CD4-positive, alpha-beta T cell (primary cell): ENCODE measurements at places on chromosomes 12 and 14. TPM values are rescaled to one million over a fixed set of nuclear protein-coding genes. Genes with fewer than 3 reads are reported as not detected.

The SYCP3 gene
- total RNA-seq: 0.22 TPM

- no peak for DNase-seq
Measured at GRCh38 chr12:7058163-7058845, 2.2 kb upstream of the C1S start.

- DNase-seq: no peak
Measured at GRCh38 chr12:116196752-116197718, 80.5 kb downstream of the MED13L start.

GRCh38 chr12:69540987-69541386 lies 44.3 kb upstream of the CCT2 start:
- no peak for DNase-seq

The CIROP gene
- total RNA-seq: not detected

The PPP2R5C gene
- total RNA-seq: 463 TPM

The SLC25A29 gene
- 2.5 TPM for total RNA-seq

The SMCO2 gene
- not detected for total RNA-seq

DNA sequence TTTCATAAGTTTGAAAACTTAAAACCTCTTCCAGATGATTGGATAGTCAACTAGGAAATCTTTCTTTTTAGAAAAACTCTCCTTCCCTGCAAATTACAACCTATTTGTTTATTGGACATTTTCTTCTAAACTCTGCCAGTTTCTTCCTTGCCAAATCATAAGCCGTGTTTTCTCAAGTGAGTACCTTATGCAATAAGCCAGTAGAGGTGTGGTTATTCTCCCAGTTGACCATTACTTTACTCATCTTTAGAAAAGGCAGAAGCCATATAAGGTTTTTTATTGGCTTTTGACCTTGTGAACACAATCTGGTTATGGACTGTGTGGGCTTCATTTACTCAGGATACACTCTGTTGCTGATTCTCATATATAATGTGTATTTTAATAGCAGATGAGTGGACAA lies 14.6 kb downstream of the ACTR6 start:
- no peak for DNase-seq

DNA sequence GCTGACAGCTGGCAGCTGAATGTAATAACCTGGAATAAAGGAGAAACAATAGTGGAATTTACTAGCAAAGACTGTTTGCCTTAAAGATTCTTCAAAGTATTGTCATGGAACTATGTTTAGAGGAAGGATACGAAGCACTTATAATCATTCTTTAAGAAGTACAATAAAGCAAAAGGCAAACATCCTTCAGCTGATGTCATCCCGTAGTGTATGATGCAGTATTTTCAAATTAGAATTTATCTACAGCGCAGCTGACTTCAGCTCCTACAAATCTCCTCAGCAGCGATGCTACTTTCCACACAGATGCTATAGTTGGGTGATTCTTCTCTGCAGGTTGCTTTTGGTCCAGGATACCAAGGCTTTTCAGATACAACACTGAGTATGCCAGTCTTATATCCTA lies 31.5 kb downstream of the CLEC1A start:
- DNase-seq: no peak

DNA sequence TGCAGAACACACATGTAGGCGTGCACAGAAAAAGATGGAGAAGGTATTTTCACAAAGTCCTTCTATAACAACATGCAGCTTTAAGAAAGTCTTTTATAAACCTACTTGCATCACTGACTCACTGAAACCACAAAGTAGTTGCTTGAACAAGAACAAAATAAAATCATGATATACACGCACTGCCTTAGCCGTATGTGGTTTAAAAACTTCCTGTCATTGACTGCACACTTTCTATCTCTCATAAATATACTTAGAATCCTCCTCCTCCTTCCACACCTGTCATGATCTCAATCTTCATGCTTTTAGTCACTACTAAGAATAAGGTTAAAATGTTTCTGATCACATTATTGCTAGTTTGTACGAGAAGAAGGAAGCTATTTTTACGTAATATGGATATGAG lies 31.8 kb upstream of the RAD51AP1 start:
- no peak for DNase-seq

DNA sequence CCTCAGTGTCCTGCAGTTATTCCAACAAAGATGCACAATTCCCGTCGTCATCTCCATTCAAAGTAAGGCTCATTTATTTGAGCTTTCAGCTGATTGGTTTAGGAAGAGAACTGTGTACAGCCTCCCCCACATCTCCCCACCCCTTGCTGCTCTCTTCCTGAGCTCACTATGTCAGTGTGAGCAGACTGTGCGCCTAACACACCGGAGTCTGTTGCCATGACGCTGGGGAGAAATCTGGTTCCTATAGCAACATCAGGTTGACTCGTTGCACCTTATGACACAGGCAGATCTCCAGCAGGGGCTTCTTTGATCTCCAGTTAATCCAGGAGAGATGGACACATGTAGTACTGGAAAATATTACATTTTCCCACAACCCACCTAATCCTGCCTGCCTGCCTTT lies 319.4 kb downstream of the CACNA1C start:
- no peak for DNase-seq

- DNase-seq: no peak
Measured at GRCh38 chr12:793037-793436, 40.7 kb downstream of the WNK1 start.

DNA sequence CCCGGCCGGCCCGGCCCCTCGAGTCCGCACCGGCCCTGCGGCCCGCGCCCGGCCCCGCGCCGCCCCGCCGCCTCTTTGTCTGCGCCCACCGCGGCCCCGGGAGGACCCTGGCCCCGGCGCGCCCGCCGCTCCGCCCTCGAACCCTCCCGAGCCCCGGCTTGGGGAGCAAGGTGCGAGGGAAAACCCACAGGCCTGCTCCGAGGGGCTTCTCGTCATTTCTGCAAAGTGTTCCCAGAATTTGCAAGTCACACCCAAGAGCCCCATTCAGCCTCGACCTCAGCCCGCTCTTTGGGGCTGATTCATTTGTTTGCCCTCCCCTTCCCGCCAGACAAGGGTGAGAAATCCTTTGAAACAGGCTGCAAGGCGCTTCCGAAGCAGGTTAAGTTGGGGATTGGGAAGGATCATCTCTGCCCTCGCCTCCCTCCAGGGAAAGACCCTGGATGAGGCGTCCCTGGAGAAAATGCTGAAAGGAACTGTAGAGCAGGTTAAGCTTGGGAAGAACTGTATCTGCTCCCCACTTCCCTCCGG lies 325 bp upstream of the CLIP1 start:
- peak; percentile 14 for DNase-seq

- no peak for DNase-seq
Measured at GRCh38 chr14:100713705-100714104, 13.0 kb upstream of the DLK1 start.

DNA sequence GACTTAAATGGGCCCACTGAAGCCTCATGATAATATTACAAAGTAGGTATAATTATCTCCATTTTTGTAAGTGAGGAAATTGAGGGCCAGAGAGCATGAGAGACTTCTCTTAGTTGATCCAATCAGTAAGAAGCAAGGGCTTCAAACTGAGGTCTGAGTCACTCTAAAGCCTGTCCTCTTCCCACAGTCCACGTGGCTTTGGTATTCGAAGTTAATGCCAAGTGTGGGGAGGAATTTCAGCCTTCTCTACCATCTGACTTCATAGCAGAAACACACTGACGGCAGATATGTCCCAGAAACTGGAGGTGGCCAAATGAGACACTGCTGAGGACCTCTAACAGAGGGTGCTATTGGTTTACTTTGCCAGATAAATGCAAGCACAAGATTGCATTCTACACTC lies 114.4 kb upstream of the OVCH1 start:
- no peak for DNase-seq

The RIPK3 gene
- 18.9 TPM for total RNA-seq

The KRT7 gene
- total RNA-seq: not detected

The FAM90A1 gene
- total RNA-seq: 0.47 TPM

DNA sequence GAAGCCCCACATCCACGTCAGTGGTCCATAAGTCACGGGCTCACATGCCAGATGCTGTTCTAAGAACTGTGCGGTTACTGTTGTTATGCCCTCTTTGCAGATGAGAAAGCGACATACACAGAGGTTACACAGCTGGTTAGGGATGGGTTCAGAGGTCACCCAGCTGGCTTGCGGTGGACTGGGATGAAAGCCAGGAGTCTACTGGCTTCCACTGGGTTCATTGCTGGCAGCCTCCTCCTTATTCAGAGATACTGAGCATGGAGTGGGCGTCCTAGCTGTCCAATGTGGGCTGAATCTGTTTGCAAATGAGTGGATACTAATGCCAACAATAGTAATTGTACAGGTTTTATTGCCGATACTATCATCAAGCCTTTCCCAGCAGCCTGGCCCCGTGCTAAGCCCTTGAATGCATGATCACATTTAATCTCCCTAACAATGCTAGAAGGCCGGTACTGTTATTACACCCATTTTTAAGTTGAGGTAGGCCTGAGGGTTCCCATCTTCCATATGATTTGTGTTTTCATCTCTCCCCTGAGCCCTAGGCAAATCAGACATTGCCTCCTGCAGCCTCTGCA lies 129.1 kb downstream of the PLXNC1 start:
- DNase-seq: no peak

DNA sequence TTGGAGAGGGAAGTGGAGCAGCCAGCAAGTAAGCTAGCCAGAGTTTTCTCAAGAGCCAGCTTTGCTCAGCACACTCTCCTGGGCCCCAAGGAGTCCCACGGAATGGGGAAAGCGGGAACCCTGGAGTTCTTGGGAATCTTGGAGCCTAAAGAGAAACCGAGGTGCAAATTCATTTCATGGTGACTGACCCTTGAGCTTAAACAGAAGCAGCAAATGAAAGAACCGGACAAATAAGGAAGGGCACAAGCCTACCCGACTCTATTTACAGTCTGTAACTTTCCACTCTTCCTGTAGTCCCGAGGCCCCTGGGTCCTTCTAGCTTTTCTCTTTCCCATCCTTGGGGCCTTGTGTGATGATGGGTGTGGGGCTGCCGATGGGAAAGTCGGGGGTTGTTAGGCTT lies 18.1 kb upstream of the TIGAR start:
- DNase-seq: no peak

DNA sequence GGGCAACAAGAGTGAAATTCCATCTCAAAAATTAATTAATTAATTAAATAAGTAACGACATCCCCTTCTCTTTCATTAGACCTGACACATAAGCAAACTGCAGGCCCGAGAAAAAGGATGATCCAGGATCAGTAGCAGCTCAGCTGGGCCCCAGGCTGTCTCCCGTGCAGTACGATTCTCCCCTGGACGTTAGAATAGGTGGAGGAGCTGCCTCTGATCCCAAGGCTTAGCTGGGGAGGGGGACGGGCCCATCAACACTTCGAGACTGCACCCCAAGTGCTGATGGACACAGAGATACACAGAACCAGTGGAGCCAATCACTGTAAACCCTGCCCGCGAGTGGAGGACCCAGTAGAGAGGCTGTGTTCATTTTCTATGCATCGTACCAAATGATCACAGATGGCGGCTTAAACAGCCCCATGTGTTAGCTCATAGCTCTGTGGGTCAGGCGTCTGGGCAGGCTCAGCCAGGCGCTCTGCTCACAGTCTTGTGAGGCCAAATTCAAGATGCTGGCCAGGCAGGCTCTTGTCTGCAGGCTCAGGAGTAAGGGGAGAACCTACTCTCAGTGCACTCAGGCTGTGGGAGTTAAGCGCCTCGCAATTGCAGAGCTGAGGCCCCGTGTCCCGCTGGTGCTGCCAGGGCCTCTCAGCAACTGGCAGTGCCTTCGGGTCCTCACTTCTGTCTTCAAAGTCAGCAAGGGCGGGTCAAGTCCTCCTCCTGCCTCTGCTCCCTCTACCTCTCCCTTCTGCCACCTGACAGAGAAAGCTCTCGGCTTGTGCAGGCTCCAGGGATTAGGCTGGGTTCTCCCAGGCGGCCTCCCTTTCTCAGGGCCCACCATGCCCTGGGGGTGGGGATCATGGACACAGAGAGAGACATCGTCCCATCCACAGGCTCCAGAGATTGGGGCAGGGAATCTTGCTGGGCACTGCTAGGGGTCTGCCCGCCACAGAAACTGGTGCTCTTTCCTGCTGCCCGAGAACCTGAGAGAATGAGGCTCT lies 26.4 kb downstream of the RIMBP2 start:
- no peak for DNase-seq

- DNase-seq: no peak
Measured at GRCh38 chr12:42585841-42586216, 3.7 kb downstream of the PRICKLE1 start.

DNA sequence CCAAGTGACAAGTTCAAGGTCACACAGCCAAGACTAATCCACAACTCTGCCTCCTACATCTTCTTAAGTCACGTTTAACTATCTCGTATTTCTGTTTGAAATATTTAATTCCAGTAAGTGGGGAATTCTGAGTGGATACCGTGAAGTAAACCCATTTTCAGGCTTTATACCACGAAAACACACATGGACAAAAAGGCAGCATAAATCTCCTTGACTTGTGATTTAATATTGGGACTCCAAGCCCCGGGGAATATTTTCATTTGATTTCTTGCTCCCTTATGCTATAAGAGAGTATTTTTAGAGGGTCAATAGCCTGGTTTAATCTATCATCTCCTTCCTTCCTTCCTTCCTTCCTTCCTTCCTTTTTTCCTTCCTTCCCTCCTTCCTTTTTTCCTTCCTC lies 716.7 kb downstream of the VRK1 start:
- no peak for DNase-seq

GRCh38 chr12:105922670-105923102 lies 216.1 kb downstream of the NUAK1 start:
- no peak for DNase-seq

DNA sequence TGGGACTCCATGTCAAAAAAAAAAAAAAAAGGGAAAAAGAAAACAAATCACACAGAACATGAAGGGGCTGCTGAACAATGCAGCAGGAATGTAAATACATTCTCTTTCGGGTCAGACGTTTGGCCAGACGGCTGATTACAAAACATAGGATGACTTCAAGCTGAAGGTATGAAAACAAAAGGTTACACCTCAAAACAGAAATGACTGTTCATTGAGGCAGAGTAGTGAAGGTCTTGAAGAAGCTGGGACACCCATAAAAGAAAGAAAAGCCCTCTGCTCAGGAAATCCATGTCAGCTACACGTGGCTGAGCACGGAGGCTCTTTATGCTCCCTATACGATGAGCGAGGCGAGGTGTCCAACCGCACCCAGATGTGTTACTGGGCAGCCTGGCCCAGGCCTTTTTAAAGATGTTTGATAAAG lies 37.7 kb downstream of the FGD4 start:
- DNase-seq: no peak

- DNase-seq: peak; percentile 38
Measured at GRCh38 chr12:47193066-47193465, 113.3 kb upstream of the AMIGO2 start.

GRCh38 chr14:67722293-67722692 lies 20.6 kb downstream of the RDH12 start:
- DNase-seq: no peak

DNA sequence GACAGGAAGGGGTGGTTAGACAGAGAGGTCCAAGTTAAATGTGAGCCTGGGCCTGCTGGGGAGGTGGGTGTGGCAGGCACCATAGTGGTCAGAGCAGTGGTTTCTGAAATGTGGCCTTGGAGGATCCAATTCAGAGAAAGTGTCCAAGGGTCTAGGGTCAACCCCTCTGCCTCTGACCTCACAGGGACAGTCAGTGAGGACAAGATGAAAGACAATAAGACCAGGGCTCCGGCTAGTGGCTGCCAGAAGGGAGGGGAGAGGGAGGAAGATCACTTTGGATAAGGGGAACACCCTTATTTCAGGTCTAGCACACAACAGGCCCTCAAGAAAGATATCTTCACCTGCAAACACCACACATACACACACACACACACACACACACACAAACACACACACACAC lies 335.1 kb downstream of the MED13L start:
- no peak for DNase-seq

The APOF gene
- not detected for total RNA-seq

- DNase-seq: peak; percentile 71
Measured at GRCh38 chr12:6570264-6570887, 2.3 kb upstream of the NOP2 start.

GRCh38 chr12:57609101-57609780 lies 2.0 kb upstream of the ARHGEF25 start:
- no peak for DNase-seq

GRCh38 chr14:52790011-52790755 lies 1.2 kb downstream of the GNPNAT1 start:
- no peak for DNase-seq
